Urinary bladder (tissue), 4 donors: ENCODE measurements at places on chromosomes 7 and 10. TPM values are rescaled to one million over a fixed set of nuclear protein-coding genes. Genes with fewer than 3 reads are reported as not detected.

DNA sequence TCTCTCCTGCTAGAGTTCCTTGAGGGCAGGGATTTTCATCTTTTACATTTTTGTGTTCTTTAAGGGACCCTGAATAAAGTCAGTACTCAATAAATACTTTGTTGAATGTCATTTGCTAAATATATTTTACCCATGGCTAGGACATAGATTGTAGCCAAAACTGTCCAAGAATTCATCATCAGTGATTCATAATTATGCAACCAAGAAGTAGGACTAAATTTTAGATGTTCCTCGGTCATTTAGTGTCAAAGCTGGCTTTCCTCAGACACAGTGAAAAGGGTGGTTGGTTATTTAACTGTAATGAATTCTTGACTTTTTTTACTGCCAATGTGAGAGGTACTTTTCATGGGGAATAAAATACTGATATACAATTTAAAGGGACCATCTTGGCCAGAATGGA is 3.3 kb downstream of the NUDT13 start:
- DNase-seq, result no peak

DNA sequence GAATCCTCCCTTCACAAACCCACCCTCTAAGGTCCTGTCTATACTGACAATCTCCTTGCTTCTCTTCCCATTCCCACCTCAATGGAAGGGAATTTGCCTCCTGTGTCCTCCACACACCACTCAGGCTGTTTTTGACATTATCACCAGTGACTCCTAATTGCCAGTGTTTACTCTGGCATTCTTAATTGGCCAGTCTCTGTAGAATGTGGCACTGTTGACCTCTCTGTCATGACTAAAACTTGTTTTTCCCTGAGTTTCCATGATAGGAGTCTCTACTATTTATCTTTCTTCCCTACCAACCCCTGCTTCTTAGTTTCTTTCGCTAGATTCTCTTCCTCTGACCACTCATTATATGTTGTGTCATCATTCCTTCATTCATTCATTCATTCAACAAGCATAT is 12.1 kb downstream of the SLC16A12 start:
- no peak for DNase-seq

The C10orf62 gene
- total RNA-seq, result not detected

GRCh38 chr7:29859524-29860185 is 53.3 kb downstream of the WIPF3 start:
- no peak for DNase-seq

DNA sequence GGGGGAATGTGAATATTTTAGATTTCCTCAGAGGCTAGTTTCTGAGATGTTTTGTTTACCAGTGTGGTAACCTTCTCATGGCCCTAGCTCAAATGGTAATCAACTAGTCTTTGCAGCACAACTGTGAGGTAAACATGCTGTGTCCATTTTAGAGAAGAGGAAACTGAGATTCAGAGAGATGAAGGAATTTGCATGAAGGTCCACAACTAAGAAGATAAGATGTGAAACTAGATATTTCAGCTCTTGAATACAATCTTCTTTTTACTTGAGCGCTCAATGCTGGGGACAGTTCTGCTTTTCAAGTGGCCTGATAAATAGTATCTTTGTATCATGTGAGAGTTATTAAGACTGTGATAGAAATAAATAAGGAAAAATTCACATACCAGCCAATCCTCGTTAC is 245.4 kb downstream of the AUTS2 start:
- DNase-seq, result no peak

The DNAH11 gene
- 0.32 TPM for total RNA-seq
